ENCODE measurements at places on chromosomes 2 and 18.

- DNase-seq, result peak; percentile 28
Observed at GRCh38 chr18:11407940-11408339, 201.5 kb upstream of the SLC35G4 start.

- DNase-seq, result no peak
Observed at GRCh38 chr2:41460661-41461060, 587.2 kb upstream of the PKDCC start.

- DNase-seq, result no peak
Observed at GRCh38 chr2:53510401-53510800, 257.2 kb upstream of the CHAC2 start.

- DNase-seq, result no peak
Observed at GRCh38 chr18:45998244-45998643, 31.1 kb upstream of the EPG5 start.

GRCh38 chr2:83081826-83082690 lies 1377.0 kb downstream of the SUCLG1 start:
- DNase-seq, result peak; percentile 94

- DNase-seq, result no peak
Observed at GRCh38 chr18:47992976-47993375, 62.5 kb upstream of the SMAD2 start.

- DNase-seq, result no peak
Observed at GRCh38 chr2:172339371-172340010, 87.9 kb upstream of the ITGA6 start.

DNA sequence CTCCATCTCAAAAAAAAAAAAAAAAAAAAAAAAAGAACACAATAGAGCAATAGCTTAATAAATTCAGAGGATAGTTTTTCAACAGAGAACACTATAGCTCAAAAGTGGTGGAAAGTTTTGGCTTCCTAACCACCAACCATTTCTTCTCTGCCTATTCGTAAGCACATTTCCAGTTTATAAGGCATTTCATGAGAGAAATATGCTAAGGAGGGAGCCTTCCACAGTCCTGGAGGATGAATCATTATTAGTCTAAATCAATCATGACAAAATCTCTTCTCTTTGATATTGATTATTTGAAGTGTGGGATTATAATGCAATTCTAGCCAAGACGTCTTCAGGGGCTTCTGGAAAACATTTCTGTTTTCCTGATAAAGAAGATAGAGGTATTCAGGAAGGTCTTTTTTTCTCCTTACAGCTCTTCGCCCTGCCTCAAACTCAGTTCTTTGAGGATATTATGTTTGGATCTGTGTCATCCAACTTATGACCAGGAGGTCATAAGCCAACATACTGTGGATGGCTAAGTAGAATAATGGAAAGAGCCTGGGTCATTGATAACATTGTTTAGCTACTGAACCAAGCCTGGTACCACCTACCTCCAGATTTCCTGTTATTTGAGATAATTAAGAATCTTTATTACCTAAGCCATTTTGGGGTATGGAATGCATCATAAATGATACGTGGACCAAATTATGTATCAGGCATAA lies 207.3 kb downstream of the TRIB2 start:
- peak; percentile 63 for DNase-seq

DNA sequence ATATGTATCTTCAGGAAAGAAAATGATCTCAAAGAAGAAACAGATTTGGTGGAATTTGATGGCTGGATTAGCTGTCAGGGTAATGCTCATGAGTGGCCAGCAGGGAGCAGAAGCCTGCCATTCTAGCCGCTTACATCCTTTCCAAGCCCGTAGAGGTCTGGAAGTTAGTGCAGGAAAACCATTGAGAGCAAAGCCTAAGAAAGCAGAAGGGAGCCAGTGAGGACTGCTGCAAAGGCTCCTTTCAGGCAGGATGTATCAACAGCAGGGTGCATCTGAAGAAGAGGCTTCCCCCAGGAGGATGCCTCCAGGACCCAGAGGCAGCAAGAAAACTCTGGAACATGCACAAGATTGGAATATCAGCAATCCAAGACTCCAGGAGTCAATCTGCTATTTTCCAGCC lies 22.9 kb upstream of the LBH start:
- peak; percentile 83 for DNase-seq

DNA sequence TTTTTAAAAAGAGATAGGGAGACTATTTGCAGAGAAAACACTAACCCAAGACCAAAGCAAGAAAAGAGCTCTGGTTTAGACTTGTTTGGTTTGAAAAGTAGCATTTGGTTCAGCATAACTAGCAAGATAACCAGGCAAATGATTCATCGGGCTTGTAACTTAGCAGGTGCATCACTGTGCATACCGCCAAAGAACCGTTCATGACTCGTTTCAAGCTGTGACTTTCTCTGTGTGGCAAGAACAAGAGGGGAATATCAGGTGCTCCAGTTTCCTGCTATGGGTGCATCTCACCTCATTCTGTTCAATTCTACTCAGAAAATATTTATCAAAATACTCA lies 244.9 kb downstream of the ETAA1 start:
- no peak for DNase-seq

DNA sequence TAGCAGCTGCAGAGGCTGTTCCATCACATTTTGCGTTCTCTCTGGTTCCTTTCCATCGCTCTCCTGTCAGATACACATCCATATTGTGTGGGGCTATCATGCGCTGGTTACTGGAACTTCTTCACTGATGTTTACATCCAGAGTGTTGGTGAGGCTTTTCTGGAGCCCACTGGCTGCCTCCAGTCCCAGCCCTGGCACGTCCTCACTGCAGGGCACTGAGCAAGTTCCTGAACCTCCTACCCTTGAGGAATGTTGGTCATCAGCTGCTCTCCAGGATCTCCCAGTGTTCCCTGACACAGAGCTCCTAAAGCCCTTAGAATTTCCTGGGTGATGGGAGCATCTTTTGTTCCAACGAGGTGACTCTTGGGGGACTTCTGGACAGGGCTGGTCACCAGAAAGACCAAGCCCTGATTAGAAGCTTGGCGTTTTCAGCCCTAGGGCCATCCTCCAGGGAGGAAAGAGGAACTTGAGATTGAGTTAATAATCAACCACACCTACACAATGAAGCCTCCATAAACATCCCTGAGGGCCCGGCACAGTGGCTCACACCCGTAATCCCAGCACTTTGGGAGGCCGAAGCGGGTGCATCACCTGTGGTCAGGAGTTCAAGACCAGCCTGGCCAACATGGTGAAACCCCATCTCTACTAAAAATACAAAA lies 81.3 kb downstream of the TFCP2L1 start:
- DNase-seq, result no peak

DNA sequence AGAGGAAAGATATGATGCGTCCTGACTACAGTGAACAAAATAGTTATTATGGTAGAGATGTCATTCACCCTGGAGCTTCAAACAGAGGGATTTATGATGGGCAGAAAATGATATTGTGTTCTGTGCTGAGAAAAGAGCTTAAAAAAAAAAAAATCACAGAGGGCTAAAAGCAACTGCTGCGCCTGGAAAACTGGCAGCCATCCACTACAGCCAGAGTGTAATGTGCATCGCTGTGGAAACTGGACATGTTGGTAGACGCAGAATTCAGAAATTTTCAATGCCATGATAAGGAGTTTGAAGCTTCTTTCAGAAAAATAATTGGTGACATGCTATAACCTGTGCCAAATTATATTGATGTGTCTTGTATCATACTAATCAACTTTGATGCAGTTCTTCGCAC lies 122.9 kb upstream of the SOX11 start:
- DNase-seq, result no peak

GRCh38 chr2:221724631-221725203 lies 152.6 kb upstream of the EPHA4 start:
- no peak for DNase-seq

DNA sequence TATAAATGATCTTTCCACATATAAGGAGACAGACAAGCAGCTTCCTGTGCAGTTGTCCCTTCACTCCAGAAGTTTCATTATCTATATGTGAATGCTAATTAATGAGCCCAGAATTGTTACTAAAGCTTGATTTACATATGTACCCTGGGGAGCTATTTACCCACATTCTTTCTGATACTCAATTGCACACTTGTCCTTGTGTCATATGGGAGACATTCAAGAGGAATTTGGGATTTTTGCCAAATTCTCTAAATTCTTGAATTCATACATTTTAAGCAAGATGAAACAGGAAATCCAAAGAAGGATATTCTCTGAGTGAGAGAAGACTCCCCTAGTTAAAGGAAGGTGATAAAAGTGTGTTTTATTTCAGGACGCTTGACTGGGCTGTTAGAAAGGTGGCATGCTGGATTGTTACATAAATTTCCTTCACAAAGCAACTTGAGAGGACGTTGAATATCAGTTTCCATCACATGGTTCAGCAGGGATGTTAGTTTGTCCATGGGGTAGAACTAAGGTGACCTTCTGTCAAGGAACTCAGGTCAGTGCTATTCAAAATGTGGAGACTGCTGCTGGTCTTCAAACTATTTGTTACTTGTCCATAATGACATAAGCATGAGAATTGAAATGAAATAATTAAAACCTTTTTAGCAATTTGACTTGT lies 368.2 kb downstream of the IRS1 start:
- DNase-seq, result peak; percentile 71

GRCh38 chr2:19860022-19860421 lies 41.8 kb downstream of the TTC32 start:
- DNase-seq, result peak; percentile 8

- no peak for DNase-seq
Observed at GRCh38 chr18:11561293-11561692, 48.1 kb upstream of the SLC35G4 start.

GRCh38 chr2:203681978-203682377 lies 24.5 kb upstream of the CD28 start:
- DNase-seq, result peak; percentile 55

DNA sequence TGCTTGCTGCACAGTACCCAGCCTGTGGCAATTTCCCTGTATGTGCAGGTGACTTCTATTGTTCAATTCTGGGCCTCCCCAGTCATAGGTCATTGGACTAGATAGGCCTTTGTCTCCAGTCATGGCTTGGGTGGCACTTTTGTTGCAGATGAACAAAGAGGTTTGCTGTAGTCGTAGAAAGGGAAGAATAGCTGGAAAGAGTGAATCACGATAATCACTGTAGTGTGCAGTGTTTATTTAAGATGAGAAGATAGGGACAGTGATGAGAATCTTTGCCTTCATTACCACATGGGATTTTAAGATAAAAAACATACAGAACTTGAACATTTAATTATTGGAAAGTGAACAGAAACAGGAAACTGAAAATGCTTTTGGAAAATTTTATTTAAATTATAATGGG lies 156.1 kb upstream of the CYRIA start:
- no peak for DNase-seq

DNA sequence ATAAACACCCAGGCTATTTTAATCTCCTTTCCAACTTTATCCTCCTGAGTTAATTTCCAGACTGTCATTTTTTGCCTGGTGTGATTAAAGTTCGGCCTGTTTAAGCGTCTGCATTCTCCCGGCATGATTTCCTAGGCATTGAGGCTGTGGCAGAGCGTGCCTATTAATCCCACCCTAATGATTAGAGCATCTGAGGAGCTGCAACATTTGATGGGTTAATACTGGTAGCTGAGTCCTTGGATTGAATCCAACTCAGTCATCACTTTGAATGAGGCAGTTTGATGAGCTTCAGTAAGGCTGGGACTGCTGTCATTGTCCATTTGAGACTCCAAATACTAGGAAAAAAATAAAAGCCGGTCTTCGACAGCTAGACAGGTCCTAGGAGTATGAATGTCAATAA lies 882.5 kb downstream of the SLC4A3 start:
- no peak for DNase-seq

DNA sequence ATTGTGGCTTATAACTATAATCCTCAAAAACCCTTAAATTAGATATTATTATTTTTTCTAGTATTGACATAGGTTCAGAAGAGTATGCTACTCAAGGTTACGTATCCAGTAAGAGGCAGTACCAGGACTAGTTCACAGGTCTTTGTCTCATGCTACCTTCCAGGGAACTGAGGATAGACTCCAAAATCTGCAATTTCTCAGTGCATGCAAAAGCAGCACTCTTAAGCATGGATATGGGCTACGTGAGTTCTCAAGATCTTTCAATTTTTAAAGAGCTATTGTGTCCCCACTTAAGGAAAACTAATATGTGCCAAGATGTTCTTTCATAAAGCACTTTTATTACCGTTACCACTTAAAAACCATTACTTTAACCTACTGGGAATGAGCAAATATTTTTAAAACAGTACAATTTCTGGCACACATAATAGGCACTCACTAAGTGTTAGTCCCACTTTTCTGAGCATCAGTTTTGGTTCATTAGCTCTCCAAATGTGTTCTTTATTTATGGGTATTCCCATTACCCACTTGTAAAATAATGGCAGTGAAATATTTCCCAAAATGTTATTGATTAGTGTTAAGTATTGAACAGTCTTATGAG lies 113.8 kb upstream of the TTN start:
- no peak for DNase-seq

DNA sequence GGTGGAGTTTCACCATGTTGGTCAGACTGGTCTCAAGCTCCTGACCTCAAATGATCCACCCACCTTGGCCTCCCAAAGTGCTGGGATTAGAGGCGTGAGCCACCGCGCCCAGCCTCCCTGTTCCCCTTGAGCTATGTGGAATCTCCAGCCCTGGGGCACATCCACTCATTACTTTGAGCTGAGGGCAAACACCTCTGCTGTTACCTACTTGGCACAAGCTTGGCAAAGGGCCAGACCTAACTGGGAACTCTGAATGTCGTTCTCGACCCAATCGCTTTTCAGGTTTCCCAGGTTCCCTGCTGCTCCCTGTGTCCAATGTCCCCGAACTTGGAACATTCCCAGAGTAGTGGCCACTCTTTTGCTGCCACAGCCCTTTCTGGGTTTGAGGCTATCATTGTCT lies 40.6 kb downstream of the CHST10 start:
- no peak for DNase-seq

DNA sequence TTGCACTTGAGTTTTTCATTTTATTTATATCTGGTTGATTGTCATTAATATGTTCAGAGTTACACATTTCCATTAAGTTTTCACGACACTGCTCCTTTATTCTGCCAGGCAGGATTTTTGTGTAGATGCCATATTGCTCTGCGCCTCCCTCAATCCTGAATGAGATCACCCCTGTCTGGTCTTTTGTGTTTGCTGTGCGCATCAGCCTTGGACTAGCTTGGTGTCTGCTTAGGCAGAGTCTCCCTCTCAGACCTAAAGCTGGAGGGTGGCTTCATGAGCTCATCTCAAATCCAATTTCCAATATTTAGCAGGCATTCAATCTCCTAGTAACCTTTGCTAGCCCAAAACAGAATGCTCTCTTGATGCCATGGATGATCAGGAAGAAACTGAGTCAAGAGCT lies 137.4 kb downstream of the SMAD7 start:
- DNase-seq, result no peak

DNA sequence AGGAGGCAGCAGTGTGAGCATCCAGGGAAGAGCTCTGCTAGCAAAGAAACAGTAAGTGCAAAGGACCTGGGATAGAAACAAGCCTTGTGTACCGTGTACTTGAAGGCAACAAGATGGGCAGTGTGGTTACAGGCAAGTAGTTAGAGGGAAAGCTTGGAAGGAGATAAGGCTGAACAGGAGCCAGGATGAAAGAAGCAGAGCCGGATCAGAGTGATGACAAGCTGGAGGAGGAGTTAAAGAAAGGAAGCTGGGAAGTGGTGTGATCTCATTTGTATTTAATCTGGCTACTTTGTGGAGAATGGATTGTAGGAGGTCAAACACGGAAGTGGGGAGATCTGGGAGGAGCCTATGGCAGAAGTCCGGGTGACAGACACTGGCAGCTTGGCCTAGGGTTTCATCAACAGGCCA lies 44.7 kb upstream of the VPS54 start:
- DNase-seq, result peak; percentile 96
